ENCODE measurements at places on chromosomes 1 and 21.

GRCh38 chr1:236893626-236894545 lies 98.8 kb downstream of the MTR start:
- no peak for DNase-seq

DNA sequence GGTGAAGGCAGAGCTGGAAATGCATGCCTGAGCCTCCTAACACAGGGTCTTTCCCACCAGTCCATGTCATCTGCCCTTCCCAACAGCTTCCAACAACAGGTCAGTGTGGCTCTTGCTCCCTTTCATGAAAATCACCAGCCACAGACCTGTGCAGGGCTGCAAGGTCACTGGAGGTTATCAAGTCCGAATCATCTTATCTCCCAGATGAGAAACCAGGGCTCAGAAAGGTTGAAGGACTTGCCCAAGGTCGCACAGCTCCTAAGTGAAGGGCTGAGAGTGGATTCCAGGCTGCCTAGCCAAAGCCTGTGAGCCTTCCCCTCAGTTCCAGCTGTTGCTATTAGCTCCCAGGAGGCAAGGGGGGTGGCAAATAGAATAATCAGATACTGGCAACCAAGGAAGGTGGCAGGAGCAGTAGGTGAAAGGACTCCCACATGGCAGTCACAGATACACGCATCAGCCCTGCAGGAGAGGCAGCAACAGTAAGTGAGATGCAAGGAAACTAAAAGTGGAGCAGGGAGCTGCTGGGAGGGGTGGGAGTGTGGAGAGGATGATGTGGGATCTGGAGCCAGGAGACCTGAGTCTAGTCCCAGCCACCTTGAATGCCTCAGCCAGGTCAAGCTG lies 74.2 kb downstream of the SSBP3 start:
- no peak for DNase-seq

- DNase-seq = peak; percentile 20
Observed at GRCh38 chr1:29123053-29123886, 433 bp downstream of the TMEM200B start.

- no peak for DNase-seq
Observed at GRCh38 chr1:56286956-56287355, 292.4 kb downstream of the PLPP3 start.

GRCh38 chr21:16751695-16752474 lies 761.0 kb upstream of the CXADR start:
- DNase-seq = no peak

GRCh38 chr1:109350655-109351054 lies 43.8 kb upstream of the MYBPHL start:
- no peak for DNase-seq

DNA sequence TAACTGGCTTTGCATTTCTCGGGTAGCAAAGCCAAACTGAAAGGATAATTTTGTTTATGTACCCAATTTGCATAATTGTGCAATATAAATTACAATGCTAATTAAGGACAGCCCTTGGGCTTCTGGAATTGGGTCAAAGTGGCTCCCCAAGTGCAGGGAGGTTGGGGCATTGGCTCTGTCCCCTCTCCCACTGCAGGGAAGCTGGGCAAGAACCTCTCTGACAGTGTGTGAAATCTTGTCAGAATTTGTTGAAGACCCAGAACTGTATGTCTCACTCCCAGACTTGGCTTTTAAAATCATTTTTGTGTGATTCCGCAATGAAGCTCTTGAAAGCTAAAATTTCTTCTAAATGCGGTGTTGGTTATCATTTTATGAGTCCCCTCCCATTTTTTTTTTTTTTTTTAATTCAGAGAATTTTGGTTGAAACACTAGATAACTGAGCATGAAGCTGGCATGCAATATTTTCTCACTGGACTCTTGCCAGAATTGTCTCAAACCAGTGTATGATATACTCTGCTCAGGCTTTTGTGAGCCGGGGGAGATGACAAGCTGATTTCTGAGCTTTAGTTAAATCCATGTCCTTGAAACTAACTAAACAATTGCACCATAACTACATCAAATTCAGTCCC lies 878.9 kb upstream of the CXADR start:
- no peak for DNase-seq

DNA sequence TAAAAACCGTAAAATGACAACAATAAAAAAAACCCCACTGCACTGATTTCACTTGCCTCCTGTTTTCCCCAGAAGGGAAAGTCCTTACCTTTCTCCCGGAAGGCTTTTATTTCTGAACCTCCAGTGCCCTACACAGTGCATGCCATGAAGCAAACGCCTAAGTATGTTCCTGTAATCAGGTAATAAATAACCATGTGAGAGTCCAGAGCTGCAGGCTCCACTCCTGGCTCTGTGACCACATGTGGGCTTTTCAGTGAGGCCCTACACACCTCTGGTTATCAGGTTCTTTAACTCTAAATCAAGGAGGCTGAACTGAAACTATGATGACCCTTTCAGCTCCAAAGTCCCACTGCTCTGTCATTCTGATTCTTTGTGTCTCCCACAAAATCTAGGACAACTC lies 20.8 kb upstream of the NR5A2 start:
- DNase-seq = no peak

GRCh38 chr1:247212012-247212411 lies 40.2 kb upstream of the ZNF124 start:
- no peak for DNase-seq

DNA sequence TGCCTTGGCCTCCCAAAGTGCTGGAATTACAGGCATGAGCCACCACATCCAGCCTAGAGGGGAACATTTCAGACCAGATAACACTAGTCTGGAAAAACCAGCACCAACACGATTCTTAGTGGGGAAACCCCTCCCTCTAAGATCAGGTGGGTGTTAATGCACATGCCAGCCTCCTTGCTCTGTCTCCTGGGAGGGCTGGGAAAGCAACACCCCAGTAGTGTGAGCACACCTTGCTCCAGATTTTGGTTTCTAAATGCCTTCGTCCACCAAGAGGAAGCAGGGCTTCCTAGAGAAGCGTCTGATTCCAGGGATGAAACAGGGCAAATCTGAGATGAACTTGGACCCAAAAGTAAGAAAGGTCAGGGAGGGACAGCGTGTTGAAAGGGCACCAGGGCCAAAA lies 2.2 kb upstream of the KRTAP10-4 start:
- no peak for DNase-seq

DNA sequence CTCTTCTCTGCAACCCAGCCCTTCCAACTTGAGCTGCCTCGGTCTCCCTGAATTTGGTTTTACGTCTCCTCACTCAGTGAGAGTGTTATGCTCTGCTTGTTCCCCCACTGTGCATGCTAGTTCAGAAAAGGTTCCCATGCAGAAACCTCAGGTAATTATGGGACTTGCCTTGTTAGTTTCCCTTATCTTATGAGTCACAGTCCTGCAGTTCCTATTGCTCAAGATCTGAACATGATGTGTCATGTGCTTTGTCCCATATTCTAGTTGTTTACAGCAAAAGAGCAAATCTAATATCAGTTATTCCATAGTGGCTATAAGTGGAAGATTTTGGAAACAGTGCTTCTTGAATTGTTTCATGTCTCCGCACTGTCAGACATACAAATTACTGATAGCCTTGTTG lies 74.4 kb downstream of the DUSP10 start:
- no peak for DNase-seq

- DNase-seq = no peak
Observed at GRCh38 chr1:180598333-180598974, 33.4 kb upstream of the XPR1 start.

GRCh38 chr1:196305216-196305615 lies 303.0 kb downstream of the KCNT2 start:
- no peak for DNase-seq

DNA sequence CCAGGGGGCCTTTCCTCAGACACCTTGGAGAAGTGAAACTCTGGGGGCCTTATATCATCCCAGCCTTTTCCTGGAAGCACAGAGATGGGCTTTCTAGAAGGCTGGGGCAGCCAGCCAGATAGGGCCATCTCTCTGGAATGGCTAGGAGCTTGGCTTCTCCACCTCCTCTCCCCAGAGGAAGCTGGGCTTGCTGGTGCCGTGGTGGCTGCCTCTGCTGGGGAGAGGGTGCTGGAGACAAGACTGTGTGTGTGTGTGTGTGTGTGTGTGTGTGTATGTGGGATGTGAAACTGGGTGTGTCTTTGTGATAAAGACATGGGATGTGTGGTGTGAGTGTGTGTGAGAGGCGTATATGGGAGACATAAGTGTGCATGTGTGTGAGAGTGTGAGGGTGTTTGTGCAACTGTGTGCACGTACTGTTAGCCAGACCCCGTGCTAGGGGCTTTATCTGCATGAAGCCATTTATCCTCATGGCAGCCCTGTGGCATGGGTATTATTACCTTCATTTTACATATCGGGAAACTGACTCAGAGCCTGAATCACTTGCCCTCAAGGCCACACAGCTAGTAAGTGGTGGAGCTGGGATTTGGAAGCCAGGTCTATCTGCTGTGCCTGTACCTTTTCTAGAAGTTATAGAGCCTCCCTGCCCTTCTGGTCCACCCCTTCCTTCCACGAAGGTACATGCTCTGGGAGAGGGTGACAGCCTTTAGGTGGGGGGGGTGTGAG lies 44.2 kb downstream of the PTPRU start:
- DNase-seq = no peak

DNA sequence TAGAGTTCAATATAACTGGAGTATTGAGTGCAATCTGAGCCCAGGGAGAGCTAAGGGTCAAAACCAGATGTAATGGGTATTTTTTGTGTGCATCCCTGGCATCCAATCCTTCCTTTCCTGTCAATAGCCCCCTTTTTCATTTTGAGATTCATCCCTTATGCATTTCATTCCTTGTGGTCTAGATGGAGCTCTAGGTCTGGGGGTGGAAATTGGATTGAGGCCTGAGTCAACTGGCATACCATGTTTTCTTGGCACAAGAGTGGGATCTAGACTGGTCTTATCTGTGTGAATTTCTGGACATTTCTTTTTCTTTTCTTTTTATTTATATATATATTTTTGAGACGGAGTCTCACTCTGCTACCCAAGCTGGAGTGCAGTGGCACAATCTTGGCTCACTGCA lies 67.3 kb upstream of the RAB3GAP2 start:
- no peak for DNase-seq

DNA sequence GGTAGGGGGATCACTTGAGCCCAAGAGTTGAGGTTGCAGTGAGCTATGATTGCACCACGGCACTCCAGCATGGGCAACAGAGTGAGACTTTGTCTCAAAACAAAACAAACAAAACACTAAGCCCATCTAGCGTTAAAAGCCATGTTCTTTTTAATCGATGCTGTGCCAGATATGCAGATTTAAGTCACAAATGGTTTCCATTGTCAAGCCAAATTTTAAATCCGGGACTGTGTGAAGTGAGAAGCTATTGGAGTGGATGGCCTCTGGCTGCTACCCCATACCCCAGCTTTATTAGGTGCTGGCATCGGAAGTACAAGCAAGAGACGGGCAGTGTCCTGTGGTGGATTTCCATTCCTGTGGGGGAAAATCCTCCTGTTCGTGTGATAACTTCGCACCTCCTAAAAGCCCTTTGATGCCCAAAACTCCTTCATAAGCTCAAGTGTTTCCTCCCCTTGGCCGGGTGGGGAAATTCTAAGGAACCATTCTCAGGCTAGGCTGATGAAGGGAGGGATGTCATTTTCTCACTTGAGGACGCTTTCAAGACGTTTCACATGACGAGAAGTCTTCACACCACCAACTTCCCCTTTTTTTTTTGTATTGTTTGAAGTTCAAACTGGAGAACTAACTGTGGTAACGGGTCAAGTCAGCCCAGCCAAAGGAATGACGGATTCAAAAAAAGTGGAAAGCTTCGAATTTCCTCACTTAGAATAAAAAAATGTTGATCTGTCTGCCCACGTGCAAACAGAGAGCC lies 140.8 kb downstream of the KAZN start:
- no peak for DNase-seq

DNA sequence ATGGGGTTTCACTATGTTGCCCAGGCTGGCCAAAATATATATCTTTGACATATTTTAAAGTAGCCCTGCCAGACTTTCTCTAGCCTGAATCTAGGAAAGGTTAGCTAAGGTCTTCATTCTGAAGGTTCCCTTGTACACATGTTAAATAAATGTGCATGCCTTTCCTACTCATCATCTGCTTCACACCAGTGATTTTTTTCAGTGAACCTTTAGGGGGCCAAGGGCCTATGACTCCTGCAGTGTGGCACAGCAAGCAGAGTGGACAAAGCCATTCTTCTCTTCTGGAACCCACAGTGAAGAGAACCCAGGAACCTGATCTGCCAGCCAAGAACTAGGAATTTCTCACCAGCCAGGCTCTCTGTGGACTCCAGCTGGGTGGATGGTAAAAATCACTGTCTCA lies 22.9 kb downstream of the CBR1 start:
- DNase-seq = no peak

GRCh38 chr1:52943876-52944416 lies 16.9 kb downstream of the SCP2 start:
- no peak for DNase-seq

- DNase-seq = no peak
Observed at GRCh38 chr1:42529724-42530181, 66.7 kb downstream of the CCDC30 start.

GRCh38 chr1:46070164-46070814 lies 62.1 kb downstream of the PIK3R3 start:
- DNase-seq = no peak

- DNase-seq = no peak
Observed at GRCh38 chr1:157505481-157506272, 46.6 kb downstream of the FCRL5 start.

DNA sequence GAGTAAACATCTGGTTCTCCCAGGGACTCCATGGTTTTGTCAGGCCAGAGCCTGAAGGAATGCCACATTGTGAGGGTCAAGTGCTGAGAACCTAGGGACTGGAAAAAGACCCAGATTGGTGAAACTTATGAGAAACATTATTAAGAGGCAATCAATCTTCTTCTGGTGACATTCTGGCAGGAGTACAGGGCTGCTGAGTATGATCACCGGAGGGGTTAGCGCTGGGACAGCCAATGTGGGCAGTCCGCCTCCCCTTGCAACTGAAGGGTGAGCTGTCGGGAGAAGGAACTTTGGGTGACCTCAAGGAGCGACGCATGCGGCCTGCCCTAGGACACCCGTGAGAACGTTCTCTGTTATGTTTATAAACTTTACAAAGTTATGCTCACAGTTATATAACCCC lies 429.0 kb downstream of the LMO4 start:
- DNase-seq = no peak

- no peak for DNase-seq
Observed at GRCh38 chr1:11299225-11299574, 26.2 kb downstream of the UBIAD1 start.

- no peak for DNase-seq
Observed at GRCh38 chr1:232557096-232557495, 72.8 kb downstream of the SIPA1L2 start.

DNA sequence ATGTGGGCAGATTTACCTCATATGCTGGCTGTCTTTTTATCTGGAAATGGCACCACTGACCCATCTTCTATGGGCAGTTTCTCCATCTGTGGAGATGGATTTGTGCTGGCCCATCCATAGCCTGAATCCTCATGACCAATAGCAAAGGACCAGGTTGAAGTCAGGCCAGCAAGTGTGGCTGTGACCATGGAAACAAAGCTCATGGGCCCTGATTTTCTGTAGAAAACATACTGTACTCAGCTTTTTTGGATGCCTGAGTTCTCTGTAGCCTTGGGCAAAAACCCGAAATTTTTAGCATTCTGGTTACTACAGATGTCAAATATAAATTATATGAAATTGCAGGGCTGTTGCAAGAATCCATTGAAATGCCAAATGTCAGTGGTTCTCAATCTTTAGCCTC lies 155.0 kb downstream of the PLXNA2 start:
- no peak for DNase-seq
